ENCODE measurements at places on chromosomes 1 and 21.

DNA sequence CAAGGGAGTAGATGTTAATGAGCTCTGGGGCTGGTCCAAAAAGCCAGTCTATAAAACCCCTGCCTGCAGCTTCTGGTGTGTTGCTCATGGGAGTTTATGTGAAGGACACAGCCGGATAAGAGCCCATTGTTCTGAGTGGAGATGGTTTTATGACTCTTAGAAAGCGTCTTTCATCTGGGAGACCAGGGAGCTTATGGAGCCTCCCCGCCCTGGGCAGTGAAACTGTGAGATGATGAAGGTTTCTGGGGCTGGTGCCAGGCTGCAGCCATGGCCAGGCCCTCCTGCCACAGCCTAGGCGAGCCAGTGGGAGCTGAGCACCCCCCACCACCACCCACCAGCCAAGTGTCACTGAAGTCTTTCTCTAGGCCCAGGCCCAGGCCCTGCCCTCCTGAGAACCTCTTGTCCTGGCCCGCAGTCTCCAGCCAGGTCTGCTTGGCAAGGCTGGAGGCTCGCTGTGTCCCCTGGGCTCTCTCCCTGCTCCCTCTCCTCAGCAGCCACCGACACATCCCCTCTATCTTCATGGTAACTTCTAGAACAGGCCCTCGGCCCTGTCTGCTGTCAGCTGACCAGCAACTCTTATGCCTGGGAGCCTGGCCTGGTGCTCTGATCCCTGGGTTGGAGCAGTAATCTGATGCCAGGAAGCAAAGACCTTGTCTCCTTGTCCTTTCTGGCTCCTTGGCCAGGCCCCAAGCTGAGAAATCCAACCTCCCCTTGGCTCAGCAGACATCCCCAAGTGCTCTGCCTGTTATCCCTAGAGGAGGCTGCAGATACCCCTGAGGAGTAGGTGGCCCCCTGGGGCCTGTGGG lies 7.6 kb upstream of the ARHGEF10L start:
- no peak for DNase-seq

DNA sequence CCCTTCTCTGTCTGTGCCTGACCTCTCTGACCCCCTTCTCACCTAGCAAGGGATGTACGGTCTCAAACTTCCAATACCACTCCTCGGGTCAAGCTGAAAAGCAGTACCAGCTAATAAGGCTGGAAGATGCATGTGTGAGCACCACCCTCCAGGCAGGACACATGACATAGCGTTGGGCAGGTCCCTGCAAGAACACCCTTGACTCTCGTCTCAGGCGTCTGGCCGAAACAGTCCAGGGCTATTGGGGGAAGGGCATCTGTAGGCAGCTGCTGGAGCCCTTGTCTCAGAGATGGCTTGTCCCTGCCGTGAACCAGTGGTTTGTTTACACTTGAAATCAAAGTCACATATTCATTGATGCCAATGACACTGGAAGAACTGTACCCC lies 56.5 kb downstream of the CD46 start:
- no peak for DNase-seq

- DNase-seq: no peak
Measured at GRCh38 chr1:50967416-50968157, 2.5 kb upstream of the CDKN2C start.

GRCh38 chr1:175543447-175543846 lies 199.9 kb downstream of the TNR start:
- DNase-seq: no peak

DNA sequence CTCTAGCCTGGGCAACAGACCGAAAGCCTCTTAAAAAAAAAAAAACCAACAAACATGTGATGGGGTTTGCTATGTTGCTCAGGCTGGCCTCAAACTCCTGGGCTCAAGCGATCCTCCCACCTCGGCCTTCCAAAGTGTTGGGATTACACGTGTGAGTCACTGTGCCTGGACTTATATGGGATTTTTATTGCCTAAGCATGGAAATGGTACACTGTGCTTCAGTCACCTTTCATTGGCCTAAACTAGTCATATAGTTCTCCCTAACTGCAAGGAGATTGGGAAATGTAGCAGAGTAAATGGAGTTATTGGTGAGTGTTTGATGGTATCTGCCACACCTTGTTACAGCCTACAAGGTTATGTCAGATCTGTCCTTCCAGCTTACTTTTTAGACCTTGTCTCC lies 17.2 kb upstream of the MEF2D start:
- no peak for DNase-seq
